ENCODE measurements at places on chromosomes 1 and 21.

DNA sequence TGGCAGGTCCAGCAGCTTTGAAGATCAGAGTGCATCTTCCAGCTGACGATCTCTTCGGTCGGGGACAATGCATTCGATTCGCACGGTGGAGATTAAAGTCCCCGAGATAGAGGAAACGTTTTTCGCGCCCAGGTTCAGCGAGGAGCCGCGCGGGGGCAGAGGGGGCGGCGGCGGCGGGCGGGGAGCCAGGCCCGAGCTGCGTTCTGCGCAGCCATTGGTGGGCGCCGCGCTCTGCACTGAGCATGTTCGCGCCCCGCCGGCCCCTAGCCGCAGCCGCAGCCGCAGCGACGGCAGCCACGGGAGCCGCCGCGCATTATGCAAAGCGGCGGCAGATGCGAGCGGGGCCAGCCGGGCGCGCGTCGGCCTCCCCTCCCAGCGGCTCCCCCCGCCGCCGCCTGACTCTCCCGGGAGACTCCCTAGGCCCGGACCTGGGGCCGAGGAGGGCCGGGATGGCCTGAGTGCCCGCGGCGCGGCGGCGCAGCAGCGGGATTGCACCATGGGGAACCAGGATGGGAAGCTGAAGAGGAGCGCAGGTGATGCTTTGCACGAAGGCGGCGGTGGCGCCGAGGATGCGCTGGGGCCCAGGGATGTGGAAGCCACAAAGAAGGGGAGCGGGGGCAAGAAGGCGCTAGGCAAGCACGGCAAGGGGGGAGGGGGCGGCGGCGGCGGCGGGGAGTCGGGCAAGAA, at the start of gene FMN2:
TSS of gene FMN2 (plus strand) at position 270 of the 687 bp plus-strand sequence. CDS start at position 497, 227 bp downstream.
- DNase-seq, result peak; percentile 12

DNA sequence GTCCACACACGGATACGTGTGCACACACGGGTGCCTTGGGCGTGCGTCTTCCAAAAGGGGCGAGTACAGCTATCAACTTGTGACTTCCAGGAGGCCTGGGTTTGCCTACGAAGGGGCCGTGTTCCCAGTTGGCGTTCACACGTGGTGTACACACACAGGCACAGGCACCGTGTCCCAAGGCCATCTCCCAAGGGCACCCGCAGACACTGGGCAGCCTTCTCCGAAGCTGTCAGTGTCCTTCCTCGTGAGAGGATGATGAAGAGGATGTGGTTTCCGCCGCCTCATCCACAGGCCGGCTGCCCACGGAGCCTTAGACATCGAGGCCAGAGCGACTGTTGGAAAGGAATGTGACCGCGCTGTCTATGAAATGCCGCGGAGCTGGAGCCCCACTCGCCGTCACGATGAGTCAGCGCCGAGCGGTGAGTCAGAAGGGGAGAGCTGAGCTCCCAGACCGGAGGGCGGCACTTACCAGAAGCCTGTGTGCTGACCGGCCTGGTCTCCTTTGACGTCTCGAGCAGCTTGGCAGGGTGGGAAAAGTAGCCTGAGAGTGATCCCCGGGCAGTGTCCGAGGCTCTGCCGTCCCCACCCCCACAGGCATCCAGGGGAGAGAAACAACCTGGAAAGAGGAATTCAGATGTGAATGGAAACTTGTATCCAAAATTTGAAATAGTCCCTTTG, 141.4 kb upstream of the ARHGEF16 start:
- DNase-seq, result peak; percentile 77

DNA sequence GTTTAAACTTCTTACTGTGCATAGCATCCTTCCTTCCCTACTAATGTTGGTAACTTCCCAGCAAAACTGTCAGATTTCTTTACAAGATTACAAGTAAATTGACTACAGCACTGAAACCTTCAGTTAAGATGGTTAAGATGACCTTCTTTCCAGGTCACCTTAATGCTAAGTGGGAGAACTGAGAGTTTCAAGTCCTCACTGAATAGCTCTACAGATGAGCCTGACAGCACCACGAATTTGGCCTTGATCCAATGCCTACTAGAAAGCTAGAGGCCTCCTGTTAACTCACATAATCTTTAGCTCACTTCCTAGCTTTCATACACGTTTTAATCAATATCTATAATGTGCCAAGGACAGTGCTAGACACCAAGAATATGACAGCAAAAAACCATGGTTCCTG, 276.0 kb upstream of the PLD5 start:
- DNase-seq, result no peak

- DNase-seq, result peak; percentile 60
These were observed 7.2 kb downstream of the VANGL1 start for GRCh38 chr1:115648717-115649691.

GRCh38 chr1:228837817-228838716, 102.8 kb downstream of the RHOU start:
- DNase-seq, result no peak

DNA sequence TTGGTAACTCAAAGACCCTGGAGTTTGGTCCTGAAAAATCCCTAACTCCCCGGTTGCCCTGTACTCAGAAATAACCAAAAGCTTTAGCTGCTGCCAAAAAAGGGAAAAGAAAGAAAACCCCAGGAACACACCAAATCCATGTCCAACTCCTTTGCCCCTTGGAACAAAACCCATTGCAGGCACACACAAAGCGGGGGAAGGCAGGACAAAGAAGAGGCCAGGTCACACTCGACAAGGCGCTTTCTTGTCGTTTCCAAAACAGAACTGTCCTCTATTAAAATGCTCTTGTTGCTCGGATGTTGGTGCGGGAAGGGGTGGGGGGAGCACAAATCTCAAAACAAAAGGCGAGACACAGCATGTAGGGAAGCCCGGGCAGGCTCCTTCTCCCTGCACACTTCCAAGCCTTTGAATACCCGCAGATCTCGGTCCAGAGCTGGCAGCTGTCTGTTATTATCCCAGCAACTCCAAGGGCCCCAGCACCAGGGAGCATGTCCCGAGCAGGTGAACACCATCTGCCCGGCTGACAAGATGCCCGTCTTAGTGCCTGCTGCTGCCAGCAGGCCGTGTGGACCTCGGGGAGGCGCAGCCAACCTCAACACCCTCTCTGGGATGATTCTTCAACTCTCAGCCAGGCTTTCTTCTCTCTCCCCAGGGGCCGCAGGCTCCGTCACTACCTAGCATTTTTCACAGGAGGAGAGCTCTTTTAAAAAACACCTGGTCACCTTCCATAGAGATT, 96.4 kb downstream of the SSBP3 start:
- DNase-seq, result no peak

DNA sequence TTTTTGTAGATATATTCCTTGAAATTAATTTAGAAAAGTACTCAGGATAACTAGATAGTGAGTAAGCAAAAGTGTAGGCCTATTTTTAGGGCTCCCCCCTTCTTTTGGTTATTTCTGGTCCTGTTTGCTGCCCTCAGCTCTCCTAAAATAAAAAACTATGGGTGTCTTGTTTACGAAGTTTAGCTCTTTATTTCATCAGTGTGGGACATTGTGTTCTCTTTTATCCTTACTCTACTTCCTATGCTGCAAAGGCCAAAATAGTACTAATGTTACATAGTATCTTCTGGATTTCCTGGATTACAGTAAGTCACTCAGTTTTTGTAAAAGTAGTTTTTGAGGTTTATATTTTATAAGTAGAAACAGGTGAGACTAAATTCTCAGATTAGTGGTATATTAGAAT, 15.4 kb downstream of the CEP350 start:
- DNase-seq, result no peak

DNA sequence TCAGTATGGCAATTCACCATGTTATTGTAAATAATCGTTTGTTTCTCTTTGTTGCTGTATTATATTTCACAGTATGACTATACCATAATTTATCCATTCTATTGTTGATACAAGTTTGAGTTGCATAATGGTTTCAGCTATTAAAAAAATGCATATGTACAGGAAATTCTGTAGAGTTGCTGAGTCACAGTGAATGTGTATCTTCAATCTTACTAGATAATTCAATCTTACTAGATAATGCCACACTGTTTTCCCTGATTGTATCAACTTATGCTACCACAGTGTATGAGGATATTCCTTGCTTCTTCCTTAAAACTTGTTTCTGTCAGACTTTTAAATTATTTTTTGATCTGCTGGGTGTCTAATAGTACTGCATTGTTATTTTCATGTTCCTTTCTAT, 3.5 kb upstream of the COA6 start:
- DNase-seq, result no peak

DNA sequence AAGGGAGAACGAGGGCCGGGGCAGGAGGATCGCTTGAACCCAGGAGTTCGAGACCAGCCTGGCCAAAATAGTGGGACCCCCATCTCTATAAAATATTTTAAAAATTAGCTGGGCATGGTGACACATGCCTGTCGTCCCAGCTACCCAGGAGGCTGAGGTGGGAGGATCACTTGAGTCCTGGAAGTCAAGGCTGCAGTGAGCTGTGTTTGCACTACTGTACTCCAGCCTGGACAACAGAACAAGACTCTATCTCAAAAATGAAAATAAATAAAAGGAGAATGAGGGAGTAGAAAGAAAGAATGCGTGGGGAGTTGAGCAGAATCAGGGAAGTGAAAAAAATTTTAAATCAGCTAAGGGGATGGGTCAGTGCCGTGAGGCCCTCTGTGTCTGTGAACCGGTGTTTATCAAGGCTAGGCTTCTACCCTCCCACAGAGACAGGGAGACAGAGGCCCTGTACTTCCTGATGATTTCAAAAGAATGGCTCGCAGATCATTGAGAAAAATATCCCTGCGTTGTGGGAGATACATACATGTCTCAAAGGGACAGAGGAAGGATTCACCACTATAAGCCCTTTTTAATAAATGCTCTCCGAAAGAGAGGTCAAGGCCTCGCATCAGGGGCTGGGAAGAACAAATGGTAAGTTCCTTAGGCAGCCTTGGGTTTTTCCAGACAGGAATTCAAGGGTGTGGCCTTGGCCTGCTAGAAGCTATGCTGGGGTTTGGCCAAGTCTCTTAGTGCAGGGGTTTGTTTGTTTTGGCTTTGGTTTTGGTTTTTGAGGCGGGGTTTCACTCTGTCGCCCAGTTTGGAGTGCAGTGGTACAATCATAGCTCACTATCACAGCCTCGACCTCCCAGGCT, 20.7 kb downstream of the IL10RB start:
- no peak for DNase-seq

DNA sequence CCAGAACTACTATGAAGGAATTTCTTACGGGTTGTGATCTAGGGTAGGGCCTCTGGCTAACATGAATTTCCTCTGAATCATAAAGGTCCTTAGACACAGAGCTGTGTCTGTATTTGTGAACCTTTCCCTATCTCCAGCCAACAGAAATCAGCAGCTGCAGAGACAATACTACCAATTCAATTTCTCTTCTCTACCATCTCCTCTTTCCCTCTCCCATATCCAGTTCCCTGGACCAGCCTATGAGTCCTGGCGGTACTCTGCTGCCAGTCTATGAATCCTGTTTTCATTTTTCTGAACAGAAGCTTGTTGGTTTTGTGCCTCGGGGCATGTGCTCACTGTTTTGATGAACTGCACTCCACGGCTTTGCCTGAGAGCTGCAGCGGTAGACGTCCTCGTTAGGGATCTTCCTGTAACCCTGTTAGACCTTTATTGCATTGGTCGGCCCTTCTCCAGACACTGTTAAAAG, 458.0 kb upstream of the VAMP3 start:
- DNase-seq, result no peak

DNA sequence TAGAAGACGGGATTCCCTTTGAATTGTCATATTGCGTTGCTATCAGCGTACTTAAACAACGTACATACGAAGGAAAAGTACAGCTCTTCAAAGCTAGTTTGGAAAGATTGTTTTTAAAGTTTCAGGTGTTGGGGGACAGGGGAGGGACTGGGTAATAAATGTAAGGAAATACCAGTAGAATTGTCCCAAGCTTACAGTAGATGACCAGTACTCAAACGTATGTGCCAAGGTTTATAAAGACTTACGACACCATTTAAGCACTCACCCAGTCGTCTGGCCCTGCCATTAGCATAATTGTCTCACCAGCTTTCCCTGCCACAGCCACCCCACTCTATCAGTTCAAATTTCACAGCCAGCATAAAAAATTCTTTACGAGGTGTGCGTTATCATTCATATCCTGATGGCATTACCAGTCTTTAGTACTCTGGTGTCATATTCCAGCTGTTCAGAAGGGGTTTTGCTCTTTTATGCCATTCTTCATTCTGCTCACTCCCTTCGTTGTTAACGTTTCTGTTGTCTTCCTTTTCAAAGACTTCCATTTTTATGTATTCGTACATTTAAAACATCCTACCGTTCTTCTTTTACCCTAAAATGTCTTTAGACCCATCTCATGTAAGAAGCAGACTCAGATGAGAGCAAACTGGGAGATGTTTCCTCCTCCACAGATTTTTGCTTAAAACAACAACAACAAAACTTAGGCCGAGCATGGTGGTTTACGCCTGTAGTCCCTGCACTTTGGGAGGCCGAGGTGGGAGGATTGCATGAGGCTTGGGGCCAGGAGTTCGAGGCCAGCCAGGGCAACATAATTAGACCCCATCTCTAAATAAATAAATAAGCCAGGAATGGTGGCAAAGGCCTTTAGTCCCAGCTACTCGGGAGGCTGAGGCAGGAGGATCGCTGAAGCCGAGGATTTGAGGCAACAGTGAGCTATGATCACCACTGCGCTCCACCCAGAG, 1.0 kb upstream of the HP1BP3 start:
- no peak for DNase-seq

GRCh38 chr1:204207136-204207616, 6.6 kb downstream of the GOLT1A start:
- DNase-seq, result peak; percentile 82

DNA sequence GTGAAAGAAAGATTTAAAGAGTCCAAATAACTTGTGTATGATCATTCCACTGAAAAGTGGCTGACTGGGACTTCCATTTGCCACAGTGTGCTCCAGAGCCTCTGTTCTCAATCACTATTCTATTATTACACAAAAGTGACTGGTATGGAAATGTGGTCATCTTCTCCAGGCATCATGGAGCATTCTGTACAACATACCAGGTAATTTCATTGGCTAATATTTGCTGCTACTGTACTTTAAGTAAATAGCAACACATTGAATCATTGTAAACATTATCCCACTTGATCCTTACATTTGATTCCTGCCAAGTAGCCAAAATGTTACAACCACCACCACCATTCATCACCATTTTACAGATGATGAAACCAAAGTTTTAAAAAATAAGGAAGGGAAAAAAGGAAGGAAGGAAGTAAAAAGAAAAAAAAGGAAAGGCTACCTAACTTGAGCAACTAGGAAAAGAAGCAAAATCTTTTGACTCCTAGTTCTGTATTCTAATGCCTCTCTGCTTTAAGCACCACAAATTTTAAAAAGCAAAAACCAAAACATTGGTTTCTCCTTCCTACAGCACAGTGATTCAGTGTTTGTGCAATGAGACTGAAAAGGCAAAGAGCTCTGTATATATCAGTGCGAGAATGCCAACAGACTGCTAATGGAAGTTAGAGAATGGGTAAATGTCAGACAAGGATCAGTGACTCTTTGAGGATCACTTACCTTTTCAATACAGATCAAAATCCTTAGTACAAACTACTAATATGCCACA, 361.4 kb upstream of the PTBP2 start:
- DNase-seq, result no peak

DNA sequence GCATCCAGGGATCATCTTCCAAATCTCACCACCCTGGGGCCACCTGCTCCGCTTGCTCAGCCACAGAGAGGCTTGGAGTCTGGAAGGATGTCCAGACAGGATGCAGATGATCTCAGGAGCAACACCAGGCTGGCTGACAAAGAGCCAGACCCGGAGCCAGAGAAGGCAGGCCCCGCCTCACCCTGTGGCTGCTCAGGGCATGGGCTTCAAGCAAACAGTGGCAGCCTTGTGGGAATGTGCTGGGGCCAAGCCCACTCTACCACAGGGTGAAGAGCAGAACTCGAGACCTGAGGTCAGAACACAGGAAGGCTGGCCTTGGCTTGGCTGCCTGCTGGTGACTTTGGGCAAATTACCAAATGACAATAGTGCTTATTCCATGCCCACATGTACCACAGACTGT, 45.5 kb downstream of the MRPL37 start:
- no peak for DNase-seq
